ENCODE measurements at places on chromosomes 1 and 21. TPM values are rescaled to one million over a fixed set of nuclear protein-coding genes. Genes with fewer than 3 reads are reported as not detected.

PRKAA2 gene
- total RNA-seq: 25.8 TPM

DNA sequence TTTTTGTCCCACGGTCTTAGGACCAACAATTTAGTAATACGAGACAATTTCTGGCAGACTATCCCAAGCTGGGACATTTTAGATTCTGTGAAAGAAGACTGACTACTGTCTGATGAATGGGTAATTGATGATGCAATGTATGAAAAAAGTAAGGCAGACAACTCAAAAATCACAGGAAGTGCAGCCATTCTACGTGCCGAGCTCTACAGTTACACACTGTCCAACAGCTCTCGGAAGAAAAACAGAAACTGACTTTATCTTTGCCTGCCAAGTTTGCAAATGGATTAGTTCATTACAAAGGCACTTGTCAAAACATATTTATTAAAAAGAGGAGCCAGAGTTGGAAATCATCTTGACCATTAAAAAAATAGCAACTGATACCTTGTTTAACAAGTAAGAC lies 31.3 kb downstream of the ZBTB8B start:
- DNase-seq: no peak

- DNase-seq: no peak
Measured at GRCh38 chr1:98143403-98143802, 222.6 kb upstream of the DPYD start.

GRCh38 chr21:31878831-31879230 lies 6.0 kb downstream of the HUNK start:
- DNase-seq: no peak

GRCh38 chr1:26003262-26003661 lies 5.4 kb upstream of the PAFAH2 start:
- no peak for DNase-seq

DNA sequence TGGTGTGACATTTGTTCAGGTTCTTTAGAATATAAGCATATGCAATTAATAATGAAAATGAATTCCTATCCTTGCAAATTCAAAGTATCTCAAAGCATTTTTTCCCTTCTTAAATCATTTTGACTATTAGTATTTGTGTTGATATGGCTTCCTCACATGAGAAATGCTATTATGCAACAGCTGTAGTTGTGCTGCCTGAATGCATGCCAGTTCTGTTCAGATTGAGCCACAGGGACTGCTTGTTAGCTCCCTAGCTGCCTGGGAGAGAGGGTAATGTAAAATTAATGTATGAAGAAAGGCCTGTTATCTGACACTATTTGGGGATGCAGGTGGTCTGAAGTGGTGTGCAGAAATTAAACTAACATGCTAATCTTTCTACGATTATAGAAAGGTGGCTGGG lies 45.5 kb downstream of the CACHD1 start:
- no peak for DNase-seq

LRRC38 gene
- total RNA-seq: not detected

DNA sequence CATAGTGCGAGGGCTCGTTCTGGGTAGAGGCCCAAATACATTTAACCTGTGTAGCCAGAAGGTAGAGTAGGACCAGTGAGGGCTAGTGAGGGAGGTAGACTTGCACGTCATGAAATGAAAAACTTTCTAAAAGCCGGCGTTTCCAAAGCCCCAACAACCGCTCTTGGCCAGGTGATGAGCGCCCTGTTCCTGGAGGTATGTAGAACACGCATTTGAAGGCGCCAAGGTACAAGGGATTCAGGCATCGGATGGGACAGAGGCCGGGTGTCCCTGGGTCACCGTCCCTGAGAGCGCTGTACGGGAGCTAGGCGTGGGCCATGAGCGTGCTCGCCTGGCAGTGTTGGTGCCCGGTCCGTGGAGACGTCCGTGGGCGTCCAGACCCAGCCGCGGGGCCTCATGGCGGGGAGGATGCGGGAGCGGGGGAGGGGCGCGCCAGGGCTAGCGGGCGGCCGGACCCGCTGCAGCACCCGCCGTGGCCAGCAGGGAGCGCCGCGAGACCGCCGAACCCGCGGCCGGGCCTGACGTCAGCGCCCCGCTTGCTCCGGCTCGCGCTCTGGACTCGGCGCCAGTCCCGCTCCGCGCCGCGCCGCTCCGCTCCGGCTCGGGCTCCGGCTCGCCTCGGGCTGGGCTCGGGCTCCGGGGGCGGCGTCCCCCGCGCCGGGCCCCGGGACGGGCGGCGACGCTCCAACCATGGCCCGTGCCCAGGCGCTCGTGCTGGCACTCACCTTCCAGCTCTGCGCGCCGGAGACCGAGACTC lies at the start of gene PTPRU:
PTPRU (plus strand) TSS at position 568 of the 757 bp plus-strand sequence; CDS start at position 691, 123 bp downstream.
- DNase-seq: peak; percentile 93

GRCh38 chr1:97424209-97424608 lies 496.6 kb downstream of the DPYD start:
- DNase-seq: no peak

DNA sequence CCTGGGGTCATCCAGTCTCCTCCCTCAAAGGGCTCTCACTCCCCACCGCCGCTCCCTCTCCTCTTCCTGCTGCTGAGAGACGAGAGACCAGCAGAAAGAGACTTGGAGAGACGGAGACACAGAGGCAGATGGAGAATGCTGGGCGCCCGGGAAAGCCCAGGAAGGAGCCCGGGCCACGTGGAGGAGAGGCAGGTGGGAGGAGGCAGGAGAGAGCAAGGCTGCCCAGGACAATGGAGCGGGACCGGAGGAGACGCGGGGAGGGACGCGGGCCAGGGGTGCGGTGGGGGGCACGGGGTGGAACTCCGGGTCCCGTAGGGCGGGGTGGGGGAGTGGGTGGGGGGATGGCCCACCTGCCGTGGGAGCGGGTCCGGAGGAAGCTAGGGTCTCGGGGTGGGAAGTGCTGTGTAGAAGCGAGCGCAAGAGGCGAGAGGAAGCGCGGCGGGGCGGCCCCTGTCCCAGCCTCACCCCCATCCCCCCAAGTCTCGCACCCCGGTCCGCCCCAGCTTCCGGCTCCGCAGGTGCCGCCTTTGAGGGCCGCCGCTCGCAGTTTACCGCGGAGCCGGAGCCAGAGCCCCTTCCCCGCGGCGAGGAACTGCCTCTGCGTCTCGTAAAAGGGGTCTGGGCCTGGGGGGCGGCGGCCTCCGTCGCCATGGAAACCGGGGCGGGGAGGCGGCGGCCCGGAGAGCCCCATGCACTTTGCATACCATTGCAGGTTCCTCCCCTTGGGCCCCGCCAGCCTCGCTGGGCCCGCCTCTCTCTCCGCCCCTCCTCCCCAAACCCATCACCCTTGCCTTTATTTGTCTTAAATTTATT lies 11.7 kb upstream of the EPHA2 start:
- peak; percentile 94 for DNase-seq

DNA sequence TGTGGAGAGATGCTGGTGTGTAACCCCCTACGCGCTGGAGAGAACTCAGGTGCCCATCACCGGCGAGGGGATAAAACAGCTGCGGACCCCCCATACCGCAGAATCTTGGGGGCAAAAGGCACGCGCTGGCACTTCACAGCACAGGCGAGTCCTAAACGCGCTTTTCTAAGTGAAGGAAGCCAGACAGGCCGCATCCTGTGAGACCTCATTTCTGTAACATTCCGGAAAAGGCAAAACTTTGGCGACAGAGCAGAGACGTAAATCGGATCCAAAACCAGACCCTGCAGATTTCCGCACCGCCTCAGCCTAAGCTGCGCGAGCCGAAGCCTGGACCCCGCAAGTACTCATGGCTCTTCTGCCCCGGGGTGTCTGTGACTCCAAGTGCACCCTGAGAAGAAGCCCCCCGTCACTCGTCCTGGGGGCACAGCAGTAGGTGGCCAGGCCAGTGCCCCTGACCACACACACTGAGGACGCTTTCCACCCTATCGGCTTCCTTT lies 60.9 kb downstream of the SLX9 start:
- DNase-seq: no peak

DNA sequence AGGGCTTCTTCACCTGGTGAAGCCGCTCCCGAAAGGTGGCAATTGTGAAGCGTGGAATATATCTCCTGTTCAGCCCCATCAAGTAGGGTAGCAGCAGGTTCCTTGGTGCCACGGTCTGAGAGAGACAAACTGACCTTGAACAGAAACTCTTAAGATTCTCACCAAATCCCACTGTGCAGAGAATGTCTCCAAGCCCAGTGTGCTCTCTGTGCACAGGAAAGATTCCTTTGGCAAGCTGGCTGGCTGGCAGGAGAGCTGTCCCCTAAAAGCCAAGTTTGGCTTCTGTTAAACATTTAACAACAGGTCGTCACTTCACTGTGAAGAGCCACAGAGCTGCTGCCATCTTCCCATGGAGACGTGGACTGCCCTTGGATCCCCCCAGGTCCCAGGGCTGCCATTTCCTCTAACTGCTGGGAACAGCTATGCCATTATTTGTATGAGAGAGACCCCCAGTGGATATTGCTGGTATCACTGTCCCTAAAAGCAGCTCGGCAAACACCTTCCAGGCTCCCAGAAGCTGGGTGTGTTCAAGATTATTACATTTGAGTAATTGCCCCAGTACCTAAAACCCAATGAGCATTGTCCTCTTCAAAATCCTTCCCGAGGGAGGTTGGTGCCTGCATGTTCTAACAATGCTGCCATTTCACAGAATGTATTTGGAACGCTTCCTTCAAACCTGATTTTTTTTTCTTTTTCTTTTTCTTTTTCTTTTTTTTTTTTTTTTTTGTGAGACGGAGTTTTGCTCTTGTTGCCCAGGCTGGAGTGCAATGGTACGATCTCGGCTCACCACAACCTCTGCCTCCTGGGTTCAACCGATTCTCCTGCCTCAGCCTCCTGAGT lies 71.8 kb downstream of the CD58 start:
- peak; percentile 84 for DNase-seq

NPR1 gene
- total RNA-seq: 0.19 TPM

GRCh38 chr1:62395291-62395690 lies 41.6 kb upstream of the USP1 start:
- DNase-seq: no peak

DNA sequence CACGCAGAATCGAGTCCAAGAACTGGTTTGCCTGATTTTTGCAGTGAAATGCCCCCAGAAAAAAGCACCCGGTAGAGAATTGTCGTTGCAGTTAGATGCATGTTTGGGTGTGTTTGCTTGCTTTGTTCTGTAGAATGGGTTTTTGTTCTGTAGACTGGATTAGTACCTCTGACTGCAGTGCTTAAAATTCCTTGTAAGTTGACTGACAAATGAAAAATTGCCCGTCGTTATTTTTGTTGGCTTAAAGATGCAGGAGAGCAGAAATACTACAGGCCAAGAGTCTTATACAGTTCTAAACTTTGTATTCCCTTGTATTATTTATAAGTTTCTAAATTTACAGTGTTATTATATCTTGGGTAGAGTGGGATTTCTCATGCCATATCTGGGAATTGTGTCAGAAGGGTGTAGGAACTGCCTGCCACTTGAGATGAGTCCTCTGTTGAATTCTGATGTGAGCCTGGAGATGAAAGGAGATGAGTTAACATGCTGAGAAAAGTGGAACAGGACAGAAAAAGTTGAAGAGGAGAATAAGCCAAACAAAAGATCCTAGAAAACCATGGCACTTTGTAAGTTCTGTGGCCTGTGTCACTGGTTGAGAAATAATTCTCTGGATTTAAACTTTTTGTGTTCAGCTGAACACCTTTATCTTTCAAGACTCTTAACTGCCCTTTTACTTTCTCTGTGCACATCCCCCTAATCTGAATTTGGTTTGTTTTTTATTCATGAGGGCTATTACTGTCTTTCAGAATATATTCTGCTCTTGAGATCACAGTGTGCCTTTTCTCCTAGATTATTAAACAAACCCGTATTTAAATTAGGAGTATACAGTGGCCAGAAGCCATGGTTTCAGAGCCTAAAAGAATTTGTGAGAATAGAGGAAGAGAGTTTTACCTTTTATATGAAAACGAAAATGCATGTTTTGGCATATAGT lies 1.4 kb downstream of the DESI2 start:
- peak; percentile 25 for DNase-seq

CLSTN1 gene
- total RNA-seq: 75.4 TPM
